ENCODE measurements at places on chromosomes 16 and 17.

GRCh38 chr16:10495031-10495345, 85.4 kb downstream of the EMP2 start:
- DNase-seq = no peak

DNA sequence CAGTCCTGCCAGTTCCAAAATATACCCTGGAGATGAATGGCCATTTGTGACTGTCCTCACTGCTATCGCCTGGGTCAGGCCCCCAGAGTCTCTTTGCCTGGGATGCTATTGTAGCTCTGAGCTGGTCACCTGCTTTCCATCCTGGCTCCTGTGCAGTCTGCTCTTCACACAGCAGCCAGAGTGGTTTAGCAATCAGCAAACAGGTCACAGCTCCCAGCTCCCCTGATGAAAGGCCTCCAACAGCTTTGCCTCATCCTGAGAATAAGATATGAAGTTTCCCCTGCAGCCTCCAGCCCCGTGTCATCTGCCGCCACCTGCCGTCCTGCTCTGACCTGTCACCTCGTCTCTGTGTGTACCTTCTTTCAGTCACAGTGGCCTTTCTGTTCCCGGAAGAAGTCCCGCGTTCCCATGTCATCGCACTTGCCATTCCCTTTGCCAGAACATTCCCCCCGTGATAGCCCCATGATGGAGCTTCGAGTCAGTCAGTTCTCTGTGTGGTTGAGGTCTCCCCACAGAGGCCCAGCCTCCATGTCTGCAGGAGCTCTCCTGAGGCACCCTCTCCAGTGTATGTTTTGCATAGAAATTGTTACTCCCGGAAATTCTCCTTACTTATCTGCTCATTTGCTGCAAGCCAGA, 281.5 kb downstream of the SNX29 start:
- DNase-seq = no peak

DNA sequence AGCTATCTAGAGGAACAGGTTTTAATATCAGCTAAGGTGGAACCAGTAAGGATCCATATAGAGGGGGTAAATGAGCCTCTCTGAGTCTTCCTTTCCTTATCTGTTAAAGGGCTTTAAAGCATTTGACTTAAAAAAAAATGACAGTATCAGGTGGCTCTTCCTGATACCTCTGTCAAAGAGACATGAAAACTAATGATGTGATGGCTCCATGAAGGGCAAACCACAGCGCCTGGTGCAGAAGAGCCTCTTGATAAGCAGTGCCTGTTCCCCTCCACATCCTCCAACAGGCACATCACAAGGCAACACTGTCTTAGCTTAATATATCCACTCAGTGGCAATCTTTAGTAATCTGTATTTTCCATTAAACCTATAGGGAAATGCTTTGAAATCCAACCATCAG, 68.9 kb downstream of the USP31 start:
- no peak for DNase-seq

DNA sequence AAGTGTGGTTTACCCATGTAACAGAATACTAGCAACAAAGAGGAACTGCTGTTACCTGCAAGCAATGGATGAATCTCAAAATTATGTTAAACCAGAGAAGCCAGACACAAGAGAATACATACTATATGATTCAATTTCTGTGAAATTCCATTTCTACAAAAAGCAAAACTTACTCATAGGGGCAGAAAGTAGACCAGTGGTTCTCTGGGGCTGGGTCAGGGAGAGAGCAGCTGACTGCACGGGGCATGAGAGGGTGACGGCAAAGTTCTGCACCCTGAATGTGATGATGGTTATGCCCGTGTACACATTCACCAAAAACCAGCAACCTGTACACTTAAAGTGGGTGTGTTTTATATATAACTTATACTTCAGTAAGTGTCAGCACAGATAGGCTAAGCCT, 3.1 kb downstream of the ZNF843 start:
- no peak for DNase-seq

- no peak for DNase-seq
Observed at GRCh38 chr17:70521821-70522256, 352.5 kb downstream of the KCNJ2 start.

- DNase-seq = no peak
Observed at GRCh38 chr17:50952013-50952412, 85.9 kb upstream of the TOB1 start.

DNA sequence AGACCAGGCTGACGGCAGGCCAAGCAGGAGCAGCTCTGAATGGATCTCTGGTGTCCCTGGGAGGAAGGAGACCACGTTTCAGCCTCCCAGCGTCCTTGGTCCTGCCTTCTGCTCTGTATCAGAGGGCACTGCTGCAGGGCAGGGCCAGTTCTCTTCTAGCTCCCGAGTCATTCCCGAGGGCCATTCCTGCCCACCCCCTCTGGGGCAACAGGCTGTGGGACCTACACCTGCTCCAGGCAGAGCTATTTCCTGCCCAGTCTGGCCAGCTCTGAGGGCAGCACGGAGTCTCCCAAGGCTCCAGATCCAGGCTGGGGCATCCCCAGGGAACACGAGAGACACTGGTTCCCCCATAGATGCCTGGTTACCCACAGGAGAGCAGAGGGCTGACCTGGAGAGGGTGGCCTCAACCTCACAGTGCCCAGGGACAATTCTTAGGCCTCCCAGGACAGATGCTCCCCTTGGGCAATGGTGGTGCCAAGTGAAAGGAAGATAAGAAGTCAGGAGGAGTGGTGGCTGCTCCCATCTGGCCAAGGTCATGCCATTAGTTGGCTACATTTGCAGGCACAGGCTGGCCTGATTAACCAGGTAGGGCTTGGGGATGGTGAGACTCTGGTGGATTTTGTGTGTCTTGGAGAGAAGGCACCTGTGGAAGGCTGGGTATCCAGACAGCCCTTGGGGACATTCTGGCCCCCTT, 2.0 kb downstream of the WFIKKN2 start:
- no peak for DNase-seq

GRCh38 chr16:56984639-56985038, 4.7 kb upstream of the NLRC5 start:
- no peak for DNase-seq

DNA sequence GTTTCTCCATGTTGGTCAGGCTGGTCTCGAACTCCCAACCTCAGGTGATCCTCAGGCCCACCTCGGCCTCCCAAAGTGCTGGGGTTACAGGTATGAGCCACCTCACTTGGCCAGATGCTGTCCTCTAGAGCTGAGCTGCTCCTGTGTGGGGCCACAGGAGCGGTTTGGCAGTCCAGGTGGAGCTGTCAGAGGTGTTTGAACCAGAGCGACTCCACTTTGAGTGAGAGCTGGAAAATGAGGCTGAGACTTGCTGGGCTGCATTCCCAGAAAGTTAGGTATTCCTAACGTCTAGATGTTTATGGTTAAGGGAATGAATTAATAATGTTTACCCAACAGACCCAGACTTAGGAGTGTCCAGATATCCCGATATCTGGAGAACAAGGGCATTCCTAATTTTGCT, 16.8 kb upstream of the PSMD7 start:
- DNase-seq = no peak

- no peak for DNase-seq
Observed at GRCh38 chr16:85552980-85553435, 60.1 kb upstream of the GSE1 start.

DNA sequence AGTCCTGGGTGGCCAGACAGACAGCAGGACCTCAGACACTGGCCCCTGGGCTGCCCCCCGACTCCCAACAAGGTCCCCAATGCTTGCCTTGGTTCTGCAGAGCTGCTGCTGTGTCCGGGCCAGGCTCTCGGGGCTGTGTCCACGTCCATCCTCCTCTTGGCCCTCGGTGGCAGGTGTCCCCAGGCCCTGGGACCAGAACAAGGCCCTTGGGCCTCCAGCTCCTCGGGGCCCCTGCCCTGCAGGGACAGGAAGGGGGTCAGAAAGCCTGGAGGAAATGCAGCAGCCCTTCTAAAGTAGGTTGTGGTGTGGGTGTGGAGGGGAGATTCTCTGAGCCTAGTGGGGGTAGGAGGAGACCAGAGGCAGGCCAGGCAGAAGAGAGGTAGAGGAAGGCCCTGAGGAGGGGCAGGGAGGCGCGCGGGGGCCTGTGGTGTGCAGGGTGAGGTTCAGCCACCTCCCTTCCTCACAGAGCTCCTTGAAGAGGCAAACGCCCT, 2.5 kb upstream of the AXIN1 start:
- no peak for DNase-seq

- no peak for DNase-seq
Observed at GRCh38 chr16:8796469-8797363, 723 bp downstream of the TMEM186 start.

GRCh38 chr17:57107498-57108101, 22.6 kb downstream of the AKAP1 start:
- DNase-seq = no peak

GRCh38 chr17:81455387-81455786, 57.2 kb downstream of the ACTG1 start:
- DNase-seq = no peak

DNA sequence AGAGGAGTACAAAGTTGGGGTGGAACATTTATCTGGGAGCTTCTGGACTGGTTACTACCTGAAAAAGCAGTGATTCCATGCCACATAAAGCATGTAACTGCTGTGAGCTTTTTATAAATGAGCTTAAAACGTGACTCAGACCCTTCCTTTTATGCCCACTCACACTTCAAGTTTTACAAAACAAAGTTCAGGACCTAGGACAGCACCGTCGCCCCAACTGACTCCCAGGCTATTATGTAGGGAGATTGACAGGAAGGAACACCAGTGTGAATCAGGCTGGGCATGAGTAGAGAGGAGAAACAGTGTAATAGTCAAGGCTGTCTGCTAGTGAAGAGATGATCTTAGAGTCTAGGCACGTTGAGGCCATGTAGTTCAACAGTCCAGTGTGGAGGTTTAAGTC, 91.6 kb upstream of the DNAH9 start:
- no peak for DNase-seq

DNA sequence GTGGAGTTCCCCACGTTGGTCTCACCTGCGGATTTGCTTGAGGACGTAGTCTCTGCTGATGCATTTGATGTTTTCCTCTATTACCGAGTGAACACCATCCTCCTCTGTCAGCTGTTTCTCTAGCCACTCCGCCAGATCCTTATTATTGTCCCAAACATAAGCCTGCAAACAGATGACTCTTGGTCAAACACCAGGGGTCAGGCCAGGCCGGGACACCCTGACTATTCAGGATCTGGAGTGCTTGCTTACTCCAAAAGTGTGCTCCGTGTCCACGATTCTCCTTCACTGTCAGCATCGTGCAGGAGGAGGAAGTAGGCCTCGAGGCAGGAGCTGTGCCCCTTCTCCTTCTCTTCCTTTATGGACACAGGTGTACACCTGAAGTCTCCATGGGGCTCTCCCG, 140.2 kb downstream of the AATF start:
- DNase-seq = no peak

DNA sequence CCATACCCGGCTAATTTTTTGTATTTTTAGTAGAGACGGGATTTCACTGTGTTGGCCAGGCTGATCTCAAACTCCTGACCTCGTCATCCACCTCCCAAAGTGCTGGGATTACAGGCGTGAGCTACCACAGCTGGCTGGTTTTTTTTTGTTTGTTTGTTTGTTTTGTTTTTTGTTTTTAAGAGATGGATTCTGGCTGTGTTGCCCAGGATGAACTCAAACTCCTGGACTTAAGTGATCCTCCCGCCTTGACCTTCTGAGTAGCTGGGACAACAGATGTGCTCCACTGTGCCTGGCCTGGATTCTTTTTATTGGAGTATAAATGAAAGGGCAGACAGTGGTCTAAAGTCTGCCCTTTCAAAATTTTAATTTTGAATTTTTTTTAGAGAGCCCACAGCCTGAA, 44.7 kb downstream of the FOXK2 start:
- no peak for DNase-seq

DNA sequence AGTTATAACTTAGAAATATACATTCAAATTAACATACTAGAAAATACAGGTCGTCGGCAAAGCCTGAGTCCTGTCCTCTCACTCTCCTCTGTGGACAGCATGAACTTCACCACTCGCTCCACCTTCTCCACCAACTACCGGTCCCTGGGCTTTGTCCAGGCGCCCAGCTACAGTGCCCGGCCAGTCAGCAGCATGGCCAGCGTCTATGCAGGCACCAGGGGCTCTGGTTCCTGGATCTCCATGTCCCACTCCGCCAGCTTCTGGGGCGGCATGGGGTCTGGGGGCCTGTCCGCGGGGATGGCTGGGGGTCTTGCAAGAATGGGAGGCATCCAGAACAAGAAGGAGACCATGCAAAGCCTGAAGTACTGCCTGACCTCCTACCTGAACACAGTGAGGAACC, 319.4 kb downstream of the ZFHX3 start:
- DNase-seq = no peak

DNA sequence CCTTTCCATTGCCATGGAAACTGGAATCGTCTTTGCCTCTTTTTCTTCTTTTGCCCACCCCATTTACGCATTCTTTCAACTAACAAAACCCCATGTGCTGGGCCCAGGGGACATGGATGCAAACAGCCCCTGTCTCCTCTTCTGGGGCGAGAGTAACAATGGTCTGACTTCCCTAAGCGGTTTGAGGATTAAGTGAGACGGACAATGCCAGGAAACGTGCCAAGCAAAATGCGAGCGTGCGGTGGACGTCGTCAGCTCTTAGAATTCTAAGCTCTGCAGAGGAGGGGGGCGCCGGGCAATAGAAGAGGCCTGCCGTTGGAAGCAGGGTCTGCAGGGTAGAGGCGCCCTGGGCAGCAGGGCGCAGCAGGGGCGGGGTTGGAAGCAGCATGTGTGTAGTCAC, 42.4 kb upstream of the JPH3 start:
- no peak for DNase-seq

GRCh38 chr16:67477960-67478554, 2.9 kb downstream of the ATP6V0D1 start:
- no peak for DNase-seq

- DNase-seq = no peak
Observed at GRCh38 chr17:75590314-75590761, 2.7 kb downstream of the MYO15B start.

GRCh38 chr17:2704031-2704889, 7.3 kb downstream of the CLUH start:
- DNase-seq = no peak

DNA sequence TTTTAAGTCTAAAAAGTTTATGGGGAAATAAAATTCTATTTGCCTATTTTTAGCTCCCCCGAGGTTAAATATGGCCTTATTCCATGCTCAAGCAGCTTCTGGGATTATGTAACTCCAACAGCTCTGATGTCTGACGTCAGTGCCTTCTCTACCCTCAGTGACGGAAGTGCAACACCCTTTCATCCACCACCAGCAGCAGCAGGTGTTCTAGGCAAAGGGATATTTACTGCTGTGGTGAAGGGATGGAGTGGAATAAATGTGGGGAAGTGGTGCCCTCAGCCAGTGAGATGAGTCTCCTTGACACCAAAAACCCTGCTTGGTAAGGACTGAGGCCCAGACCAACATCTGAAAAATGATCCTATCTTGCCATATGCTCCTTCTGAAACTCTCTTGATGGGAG, 247.4 kb downstream of the SHISA9 start:
- no peak for DNase-seq

DNA sequence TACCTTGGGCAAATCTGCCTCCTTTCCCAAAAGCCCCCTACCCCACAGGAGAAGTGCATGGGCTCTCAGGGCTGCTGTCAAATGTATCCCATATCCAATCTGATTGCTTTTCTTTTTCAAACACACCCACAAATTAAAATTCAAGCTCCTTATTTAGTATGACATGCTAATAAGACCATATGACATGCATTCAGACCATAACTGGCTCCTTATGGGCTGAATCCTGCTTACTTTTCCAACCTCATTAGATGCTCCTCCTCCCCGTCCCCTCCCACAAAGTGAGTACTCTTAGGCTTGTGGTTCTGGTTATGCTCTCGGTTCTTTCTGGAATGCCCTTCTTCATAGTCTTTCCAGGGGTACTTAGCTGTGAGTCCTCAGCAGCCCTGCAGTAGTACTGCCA, 59.0 kb upstream of the TOM1L1 start:
- no peak for DNase-seq
